ENCODE measurements at places on chromosomes 16 and 17.

GRCh38 chr16:88421871-88422433, 31.1 kb upstream of the ZFPM1 start:
- no peak for DNase-seq

DNA sequence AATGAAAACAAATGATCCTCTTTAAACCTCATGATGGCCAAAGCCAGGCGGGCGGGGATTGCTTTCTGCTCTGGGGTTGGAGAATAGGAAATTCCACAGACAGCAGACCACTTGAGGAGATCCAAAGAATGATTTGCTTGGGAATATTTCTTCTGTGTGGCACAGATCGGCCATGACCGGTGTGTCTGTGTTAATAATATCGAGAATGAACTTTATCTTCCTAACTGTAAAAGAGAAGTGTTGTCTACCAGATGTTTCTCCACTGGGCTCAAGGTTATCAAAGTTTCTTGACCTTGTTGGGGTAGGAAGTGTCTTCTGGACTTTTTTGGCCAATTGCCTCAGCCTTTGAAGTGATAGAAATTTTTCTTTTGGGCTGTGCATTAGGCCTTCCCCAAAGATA, 186.6 kb upstream of the ZFHX3 start:
- no peak for DNase-seq

- DNase-seq: peak; percentile 21
These were observed 40.5 kb downstream of the LYRM1 start for GRCh38 chr16:20940871-20941635.

DNA sequence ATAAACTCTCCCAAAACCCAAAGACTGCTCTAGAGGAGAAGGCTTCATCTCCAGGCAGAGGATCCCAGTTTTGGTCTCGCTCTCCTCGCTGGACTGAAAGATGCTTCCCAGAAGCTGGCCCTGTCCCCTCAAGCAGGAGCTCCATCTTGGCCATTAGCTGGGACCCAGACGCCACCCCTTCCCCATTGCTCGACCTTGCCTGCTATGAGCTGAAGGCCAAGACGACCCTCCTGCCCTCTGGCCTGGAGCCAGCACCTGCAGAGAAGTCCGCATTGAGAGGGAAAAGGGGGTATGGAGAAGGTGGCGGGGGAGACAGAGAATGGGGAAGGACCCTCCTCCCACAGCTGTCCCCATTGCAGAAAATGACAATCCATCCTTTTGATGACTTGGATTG, 3.6 kb upstream of the RCVRN start:
- no peak for DNase-seq

DNA sequence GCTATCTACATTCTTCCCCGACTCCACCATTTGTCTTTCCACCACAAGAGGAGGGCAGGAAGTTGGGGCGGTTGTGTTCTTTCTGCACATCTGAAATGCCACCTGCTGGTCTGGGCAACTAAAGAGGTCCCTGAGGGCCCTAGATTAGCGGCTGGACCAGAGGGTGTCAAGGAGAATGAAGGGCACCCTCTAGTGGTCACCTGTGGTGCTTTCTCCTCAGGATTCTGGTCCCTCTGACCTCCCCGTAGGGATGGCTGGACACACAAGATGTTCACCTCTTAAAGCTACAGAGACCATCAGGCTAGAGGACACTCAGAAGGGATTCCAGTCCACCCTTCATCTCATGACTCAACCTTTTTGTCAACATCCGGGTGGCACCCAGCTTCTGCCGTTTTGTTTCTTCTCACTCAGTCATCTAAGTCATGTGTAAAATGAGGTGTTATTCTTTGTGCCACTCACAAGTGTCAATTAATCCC, 2.9 kb upstream of the SCIMP start:
- DNase-seq: peak; percentile 55

DNA sequence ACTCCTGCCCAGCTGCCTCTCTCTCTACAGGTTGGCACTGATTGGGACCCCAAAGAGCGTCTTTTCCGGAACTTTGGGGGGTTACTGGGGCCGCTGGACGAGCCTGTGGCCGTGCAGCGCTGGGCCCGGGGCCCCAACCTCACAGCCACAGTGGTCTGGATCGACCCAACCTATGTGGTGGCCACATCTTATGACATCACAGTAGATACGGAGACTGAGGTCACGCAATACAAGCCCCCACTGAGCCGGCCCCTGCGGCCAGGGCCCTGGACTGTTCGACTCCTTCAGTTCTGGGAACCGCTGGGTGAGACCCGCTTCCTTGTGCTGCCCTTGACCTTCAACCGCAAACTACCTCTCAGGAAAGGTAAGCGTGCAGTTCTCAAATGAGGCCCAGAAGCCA, 12.3 kb downstream of the XYLT2 start:
- DNase-seq: no peak

GRCh38 chr16:89146211-89147005, 25.1 kb upstream of the CDH15 start:
- DNase-seq: no peak

GRCh38 chr17:19311421-19312215, 50.9 kb downstream of the B9D1 start:
- DNase-seq: no peak

- DNase-seq: no peak
These were observed 53.0 kb downstream of the EPN2 start for GRCh38 chr17:19290066-19290705.

- no peak for DNase-seq
These were observed 67.2 kb downstream of the PCTP start for GRCh38 chr17:55818026-55818425.

DNA sequence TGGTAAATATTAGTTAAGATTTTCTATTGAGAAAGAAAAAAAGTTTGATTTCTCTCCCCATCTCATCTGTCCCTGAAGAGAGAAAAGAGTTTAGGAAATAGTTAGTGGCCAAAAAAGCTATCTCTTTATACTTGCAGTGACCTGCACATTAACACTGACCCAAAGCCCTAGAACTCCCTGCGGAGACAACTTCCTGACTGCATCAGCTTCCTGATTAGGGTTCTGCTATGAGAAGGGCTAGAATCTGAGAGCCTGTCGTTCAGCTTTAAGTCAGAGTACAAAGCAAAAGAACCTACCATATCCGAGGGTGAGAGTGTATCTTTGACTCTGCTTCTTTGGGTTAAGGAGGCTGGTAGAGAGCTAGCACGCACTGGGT, 24.7 kb downstream of the LIMD2 start:
- DNase-seq: no peak

GRCh38 chr17:66837885-66838665, 3.2 kb downstream of the CACNG5 start:
- no peak for DNase-seq

- no peak for DNase-seq
These were observed 97.5 kb upstream of the HS3ST3A1 start for GRCh38 chr17:13699261-13699660.

GRCh38 chr17:48621410-48622392, 4.5 kb downstream of the HOXB9 start:
- no peak for DNase-seq

DNA sequence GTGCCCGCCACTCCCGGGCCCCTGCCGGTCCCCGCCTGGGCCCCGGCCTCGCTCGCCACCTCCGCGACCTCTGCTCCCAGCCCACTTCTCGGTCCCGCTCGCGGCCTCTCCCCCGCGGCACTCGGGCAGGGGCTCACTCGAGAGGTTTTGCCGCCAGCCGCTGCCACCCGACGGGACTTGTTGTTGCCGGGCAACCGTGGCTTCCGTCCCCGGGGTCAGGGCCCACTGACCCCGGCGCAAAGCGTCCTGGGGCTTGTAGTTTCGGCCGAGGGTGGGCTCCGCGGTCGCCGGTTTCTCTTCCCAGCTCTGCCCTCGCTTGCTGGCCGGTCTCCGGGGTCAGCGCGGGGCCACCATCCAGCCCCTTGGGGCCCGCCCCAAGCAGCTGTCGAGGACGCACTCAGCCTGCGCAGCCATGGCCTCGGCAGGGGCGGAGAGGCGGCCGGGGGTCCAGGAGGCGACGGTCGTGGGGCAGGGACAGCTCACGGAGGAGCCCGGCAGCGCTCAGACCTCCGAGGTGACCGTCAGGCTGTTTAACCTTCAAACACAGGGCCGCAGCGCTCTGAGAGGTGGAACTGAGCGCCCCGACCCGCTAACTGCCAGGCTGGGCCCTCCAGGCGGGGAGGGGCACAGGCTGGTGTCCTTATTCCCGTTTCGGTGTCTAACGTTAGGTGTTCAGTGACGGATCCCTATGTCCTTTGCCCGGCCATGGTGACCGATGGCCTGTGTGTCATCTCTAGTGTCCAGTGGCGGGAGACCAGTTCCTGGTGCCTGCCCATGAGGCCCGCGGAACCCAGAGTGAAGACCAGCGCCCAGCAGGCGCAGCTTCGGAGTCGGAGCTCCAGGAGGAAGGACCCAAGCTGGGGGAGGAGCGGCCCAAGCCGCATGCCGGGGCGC, at the start of the genes C16orf86 and ENKD1:
C16orf86 (plus strand) TSS at position 256 of the 894 bp plus-strand sequence; CDS start at position 413, 157 bp downstream.
ENKD1 (minus strand) TSS at position 192 of the 894 bp plus-strand sequence. CDS start 308 bp downstream, outside the sequence.
- peak; percentile 74 for DNase-seq

DNA sequence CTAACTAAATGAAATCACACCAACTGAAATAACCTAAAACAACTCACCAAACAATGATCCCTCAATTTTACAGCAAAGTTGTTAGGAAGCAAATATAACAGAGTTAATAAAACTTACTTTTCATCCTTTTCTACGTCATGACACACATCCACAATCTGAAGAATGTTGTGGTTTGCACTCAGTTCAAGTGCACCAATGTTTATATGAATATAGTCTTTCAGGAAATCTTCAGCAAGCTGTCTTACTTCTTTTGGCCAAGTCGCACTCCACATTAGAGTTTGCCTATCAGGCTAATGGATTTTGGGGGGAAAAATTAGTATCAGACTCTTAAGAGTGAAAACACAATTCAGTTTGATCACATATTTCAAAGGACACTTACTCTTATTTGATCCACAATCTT, 3.3 kb downstream of the DDX5 start:
- no peak for DNase-seq

DNA sequence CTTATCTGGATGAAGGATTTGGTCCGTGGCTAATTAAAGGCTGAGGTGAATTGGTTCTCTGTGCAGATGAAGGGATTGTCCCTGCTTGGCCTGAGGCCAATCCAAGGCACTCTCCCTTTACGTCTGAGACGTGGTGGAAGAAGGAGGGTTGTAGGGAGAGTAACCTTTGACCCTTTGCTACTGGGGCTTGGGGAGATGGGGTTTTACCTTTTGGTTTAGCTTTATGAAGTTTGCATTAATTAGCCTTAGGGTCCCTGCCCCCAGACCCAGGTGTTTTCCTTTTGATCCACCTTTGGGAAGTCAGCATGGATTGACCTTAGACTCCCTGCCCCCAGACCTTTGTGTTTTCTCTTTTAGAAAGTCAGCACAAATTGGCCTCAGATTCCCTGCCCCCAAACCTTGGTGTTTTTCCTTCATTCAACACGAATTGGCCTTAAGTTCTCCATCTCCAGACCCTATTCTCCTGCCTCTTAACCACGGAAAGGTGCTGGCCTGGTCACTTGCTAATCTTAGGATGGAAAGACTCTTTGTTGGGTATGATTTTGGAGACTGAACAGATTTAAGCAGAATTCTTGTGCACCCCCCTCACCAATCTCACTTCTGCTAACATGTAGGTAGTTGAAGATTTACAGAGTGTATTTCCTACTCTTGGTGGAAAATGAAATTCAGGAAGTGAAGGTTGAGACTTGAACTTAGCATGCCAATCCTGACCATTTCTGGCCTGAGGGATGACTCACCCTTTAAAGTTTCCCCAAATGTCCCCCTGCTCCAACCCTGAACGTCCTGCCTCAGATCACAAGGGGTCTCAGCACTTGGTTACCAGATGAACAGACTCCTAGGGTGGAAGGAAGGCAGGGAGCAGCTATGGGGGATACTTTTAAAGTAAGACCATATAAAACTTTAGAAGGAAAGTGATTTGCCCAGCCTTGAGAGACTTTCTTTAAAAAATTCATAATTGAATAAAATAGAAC, 23.1 kb upstream of the MMD start:
- no peak for DNase-seq

DNA sequence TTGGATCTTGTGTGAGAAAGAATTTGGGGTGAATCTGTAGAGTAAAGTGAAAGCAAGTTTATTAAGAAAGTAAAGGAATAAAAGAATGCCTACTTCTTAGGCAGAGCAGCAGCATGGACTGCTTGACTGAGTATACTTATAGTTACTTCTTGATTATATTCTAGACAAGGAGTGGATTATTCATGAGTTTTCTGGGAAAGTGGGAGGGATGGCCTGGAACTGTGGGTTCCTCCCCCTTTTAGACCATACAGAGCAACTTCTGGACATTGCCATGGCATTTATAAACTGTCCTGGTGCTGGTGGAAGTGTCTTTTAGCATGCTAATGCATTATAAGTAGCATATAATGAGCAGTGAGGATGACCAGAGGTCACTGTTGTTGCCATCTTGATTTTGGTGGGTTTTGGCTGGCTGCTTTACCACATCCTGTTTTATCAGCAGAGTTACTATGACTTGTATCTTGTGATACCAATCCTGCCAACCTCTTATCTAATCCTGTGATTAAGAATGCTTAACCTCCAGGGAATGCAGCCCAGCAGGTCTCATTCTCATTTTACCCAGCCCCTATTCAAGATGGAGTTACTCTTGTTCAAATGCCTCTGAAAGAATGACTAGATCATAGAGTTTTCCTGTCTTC, 58.7 kb downstream of the HSD17B2 start:
- no peak for DNase-seq

DNA sequence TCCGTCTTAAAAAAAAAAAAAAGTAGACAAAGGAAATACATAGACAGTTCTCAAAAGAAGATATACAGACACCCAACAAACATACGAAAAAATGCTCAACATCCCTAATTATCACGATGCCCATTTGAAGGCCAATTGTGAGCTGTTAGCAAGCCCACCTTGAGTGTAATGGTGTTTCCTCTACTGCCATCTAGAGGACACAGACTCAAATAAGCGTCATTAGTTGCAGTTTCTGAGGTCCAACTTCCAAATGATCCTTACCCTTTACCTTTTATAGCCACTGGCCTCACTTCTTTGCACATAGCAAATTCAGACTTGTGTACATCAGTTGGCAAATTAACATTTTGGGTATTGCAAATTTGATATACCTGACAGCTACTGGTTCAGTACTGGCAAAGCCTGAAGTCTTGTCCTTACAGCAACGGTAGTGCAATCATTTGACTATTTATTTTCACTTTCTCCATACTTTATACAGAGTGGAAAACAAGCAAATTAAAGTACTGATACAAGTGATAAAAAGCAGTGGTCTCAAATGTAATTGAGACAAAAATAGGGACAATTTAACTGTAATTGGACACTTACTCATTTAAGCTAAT, 536.3 kb upstream of the EEF2KMT start:
- no peak for DNase-seq

DNA sequence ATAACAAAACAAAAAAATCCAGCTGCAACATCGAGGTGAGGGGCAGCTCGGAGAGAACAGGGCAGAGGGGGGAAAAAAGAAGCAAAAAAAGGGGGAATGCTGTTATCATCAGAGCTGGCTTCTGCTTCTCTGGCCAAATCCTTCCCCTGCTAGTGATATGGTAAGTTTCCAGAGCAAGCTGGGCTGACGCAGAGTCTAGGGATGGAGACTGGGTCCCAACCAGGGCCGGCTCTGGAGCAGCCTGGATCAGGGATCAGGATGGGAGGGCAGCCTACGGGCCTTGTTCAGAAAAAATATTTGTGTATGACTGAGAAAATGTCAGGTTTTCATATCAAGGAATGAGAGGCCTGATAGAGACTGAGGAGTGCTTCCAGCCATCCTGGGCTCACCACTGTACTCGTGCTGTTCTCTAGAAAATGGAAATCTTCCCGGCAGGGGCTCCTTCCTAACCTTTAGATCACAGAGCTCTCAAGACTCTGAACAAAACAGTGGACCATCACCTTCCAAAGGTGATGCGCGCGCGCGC, 726 bp upstream of the C1QTNF1 start:
- DNase-seq: no peak

Data from stimulated activated naive CD8-positive, alpha-beta T cell treated with anti-CD3 and anti-CD28 coated beads, Interleukin-15, amount 100 ng/mL, for 72 hours (primary cell).